ENCODE measurements at places on chromosomes 13 and 19.

DNA sequence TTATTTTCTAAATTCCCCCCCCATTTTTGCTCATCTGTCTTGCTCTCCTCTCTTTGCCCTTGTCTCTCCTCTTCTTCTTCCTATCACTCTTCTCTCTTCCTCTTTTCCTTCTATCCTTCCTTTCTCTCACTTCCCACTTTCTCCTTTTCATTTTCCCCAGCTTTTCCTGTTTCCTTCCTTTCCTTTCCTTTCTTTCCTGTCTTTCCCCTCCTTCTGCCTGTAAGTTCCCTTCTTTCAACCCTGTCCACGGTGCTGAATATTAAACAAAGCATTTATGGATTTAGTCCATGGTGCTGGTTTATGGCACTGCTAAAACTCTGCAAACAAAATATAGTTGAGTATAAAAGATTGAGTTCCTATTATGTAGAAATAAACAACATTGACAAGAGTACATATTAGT is 27.6 kb downstream of the SCEL start:
- no peak for DNase-seq

DNA sequence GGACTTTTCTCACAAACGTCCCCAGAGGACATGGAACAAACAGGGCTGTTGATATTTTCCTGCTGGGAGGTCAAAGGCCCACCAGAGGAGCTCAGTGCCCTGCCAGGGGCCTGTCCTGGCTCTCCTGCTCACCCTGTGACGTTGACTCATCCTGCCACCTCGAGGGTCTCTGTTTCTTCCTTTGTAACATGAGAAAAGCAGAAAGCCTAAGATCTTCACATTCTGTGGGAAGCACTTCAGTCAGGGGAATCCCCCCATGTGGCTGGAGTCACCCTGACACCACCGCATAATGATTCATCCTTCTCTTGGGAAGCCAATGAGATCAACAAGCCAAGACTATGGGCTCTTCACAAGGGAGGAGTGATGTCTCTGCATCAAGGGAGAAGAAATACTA is 147.9 kb downstream of the KATNAL1 start:
- no peak for DNase-seq

DNA sequence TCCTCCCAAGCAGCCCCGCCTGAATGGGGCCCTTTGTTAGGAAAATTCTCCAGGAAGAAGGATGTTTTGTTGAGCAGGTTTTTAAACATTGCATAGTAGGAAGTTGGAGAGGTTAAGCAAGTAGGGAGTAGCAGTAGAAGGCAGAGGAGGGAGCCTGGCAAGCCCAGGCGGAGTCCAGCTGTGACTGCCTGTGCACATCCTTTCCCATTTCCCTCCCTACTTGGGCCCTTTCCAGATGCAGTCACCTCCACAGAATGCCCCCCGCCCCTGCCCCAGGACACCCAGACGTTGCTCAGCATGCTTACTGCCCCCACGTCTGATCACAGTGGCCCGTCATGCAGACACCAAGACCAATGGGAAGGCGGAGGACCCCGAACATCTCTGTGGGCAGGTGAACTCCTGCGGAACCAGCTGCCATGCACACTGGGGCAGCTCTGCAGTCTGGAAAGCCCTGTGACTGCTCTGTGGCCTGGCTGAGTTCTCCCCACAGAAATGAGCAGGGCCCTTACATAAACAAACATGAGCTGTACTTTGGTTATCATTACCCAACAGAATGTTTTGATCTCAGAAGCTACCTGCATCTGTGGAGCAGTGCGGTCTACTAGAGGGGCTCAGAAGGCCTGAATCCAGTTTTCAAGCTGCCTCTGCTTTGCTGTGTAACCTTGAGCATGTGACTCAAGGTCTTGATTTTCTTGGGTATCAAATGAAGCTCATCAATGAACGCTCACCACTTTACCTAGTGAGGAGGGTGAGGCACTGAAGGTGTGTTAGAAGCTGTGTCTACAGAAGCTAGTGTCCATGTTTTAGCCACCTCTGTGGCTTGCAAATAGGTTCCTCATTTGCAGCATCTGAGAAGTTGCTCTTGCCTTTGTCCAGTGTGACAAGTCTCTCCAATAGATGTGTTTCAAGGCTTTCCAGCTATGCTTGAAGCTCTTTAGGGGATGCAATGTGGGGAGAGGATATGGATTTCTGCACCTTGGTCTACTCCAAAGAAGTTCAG is 84.2 kb downstream of the TNFRSF19 start:
- no peak for DNase-seq

GRCh38 chr13:21573920-21574712 is 29.9 kb downstream of the MICU2 start:
- DNase-seq, result no peak

- no peak for DNase-seq
Observed at GRCh38 chr13:44425815-44426078, 52.1 kb downstream of the SERP2 start.

GRCh38 chr13:110662777-110663443 is 43.0 kb downstream of the CARS2 start:
- DNase-seq, result no peak

- no peak for DNase-seq
Observed at GRCh38 chr13:33490461-33491327, 205.1 kb upstream of the STARD13 start.

GRCh38 chr13:24678151-24678550 is 2.1 kb upstream of the ATP12A start:
- no peak for DNase-seq

GRCh38 chr13:91241221-91241933 is 106.1 kb upstream of the MIR17HG start:
- DNase-seq, result no peak

GRCh38 chr19:3556978-3557460 is 367 bp downstream of the MFSD12 start:
- DNase-seq, result peak; percentile 72

GRCh38 chr19:45498411-45499195 is at the start of gene PPM1N:
PPM1N (plus strand) TSS chr19:45498443; CDS start chr19:45498473, 30 bp downstream.
- no peak for DNase-seq

GRCh38 chr13:30292325-30292724 is 15.0 kb downstream of the KATNAL1 start:
- no peak for DNase-seq

GRCh38 chr19:51016798-51017683 is 2.5 kb downstream of the KLK10 start:
- no peak for DNase-seq

GRCh38 chr13:32045982-32046785 is 14.6 kb downstream of the FRY start:
- DNase-seq, result no peak

DNA sequence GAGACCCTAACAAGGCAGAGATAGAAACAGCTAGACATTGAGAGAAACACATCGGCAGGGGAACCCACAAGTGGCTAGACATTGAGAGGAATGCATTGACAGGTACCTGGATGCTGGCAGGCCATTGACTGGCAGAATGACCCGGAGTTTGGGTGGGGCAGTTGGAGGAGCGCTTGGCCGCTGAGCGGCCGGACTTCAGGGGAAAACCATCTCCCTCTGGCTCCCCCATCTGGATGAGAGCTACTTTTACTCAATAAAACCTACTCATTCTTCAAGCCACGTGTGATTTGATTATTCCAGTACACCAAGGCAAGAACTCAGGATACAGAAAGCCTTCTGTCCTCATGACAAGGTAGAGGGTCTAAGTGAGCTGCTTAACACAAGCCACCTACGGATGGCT is 473.4 kb downstream of the SLITRK5 start:
- no peak for DNase-seq

- DNase-seq, result no peak
Observed at GRCh38 chr13:113160983-113161382, 2.5 kb downstream of the PROZ start.

- DNase-seq, result no peak
Observed at GRCh38 chr19:6887316-6887715, at the start of gene ADGRE1. ADGRE1 (plus strand) TSS chr19:6887579; CDS start chr19:6887609, 30 bp downstream.

GRCh38 chr19:17554968-17555479 is 425 bp upstream of the COLGALT1 start:
- no peak for DNase-seq

- no peak for DNase-seq
Observed at GRCh38 chr19:50710094-50710493, 9.5 kb downstream of the SHANK1 start.

GRCh38 chr19:31511098-31511497 is 161.9 kb upstream of the TSHZ3 start:
- no peak for DNase-seq

GRCh38 chr13:80921971-80922370 is 581.0 kb upstream of the SPRY2 start:
- DNase-seq, result no peak

DNA sequence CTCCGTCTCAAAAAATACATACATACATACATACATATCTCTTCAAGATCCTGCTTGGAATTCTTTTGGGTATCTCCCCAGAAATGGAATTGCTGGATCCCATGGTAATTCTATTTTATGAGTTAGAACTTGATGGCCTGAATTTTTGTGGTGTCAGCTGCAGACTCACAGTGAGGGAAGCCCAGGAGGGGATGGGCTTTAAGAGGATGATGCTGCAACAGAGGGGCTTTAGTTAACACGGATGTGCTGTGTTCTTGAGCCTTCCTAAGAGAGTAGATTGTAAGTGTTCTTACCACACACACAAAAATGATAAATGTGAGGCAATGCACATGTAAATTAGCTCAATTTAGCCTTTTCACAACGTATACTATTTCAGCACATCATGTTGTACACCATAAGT is 31.8 kb downstream of the CACNG6 start:
- DNase-seq, result no peak

DNA sequence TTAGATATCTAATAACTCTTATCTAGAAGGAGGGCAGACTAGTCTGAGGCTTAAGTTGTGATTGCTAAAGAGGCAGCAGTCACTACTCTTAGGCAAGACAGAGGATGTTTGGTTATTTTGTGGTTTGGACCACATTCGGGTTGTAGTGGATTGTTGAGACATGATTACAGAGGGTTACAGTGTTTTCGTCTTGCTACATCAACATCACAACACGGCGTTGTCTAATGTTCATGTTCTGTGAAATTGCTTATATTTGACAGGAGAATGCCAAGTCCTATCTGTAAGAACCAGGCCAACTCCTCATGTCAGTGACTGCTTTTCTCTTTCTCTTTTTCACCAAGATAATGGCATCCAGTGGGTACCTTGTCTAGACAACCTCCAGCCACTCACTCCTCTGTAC is 16.8 kb upstream of the TM9SF2 start:
- no peak for DNase-seq

GRCh38 chr13:26653310-26653709 is 95.8 kb downstream of the WASF3 start:
- DNase-seq, result no peak
